ENCODE measurements at places on chromosomes 11 and 22.

GRCh38 chr22:20027966-20028854, 7.3 kb downstream of the TANGO2 start:
- peak; percentile 76 for DNase-seq

DNA sequence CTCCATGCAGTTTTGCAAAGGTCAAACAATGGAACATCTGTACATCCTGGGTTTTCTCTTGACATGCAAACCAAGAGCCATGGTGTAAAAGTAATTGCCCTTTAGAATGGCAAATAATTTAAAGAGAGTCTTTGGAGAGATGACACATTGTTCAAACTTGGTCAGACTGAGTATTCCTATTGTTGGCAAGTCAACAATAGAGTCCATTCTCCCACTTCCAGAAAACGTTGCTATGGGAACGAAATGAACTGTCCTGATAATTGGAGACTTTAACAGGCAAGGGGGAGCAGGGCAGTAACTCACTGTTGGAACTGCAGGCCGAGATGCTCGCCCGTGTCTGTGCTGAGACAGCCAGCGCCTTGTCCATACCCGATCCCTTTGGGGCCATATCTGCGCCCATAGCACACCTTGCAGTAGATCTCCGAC, 13.9 kb downstream of the CSRP3 start:
- no peak for DNase-seq

DNA sequence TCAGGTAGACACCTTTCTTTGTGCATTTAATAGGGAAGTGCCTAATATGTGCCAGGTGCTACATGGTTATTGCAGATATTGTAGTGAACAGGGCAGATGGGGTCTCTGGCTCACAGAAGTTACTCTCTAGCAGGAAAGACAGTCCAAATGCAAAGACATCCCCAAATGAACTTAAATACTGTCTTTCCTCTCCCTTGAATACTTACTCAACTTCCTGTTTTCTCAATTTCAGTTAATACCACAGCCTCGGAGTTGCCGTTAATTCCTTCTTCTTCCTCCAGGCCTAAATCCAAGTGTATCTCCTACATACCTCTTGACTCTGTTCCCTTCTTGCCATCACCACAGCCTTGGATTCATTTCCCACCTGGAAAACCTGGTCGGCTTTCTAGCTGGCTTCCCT, 134.3 kb upstream of the SESN3 start:
- DNase-seq: peak; percentile 41

- DNase-seq: no peak
Measured at GRCh38 chr22:43114958-43115357, 4.4 kb downstream of the BIK start.

GRCh38 chr11:102429691-102430090, 22.9 kb downstream of the TMEM123 start:
- DNase-seq: no peak

DNA sequence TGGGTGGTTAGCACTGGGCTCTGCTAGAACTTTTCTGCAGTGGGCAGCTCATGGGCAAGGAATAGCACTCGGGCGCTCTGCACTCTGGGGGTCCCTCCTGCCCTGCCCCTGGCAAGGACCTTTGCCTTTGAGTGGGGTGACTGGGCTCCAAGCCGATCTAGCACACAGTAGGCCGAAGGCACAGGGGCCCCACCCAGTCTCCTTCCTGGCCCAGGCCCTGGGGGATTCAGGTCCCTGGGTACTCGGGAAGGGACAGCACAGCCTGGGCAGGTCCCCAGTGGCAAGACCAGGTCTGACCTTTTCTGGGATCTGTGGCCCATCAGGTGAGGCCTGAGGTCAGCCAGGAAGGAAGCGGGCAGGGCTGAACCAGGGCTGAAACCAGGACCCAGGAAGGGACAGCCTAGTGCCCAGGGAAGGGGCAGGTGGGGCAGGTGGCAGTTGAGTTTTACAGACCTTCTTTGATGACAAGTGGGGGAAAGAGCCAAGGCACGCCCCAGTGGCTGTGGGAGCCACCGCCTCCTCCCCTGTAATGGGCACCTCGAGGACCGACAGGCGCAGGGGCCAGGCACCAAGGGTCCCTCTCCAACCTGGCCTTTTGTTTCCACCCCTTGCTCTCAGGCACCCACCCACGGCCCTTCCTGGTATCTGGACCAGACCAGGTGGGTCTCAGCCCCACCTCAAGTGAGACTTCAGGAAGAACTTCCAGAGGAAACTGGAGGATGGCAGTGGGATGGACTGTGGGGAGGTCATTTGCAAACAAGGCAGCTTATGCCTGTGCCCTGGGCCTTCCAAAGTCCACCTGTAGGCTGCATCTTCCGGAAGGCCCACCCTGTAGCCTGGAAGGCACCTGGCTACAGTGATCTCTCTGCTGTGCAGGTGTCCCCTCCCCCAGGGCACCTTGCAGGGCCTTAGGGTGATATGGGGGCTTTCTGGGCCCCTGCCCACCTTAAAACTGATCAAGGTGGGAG, 883 bp upstream of the AIFM3 start:
- DNase-seq: no peak

- DNase-seq: no peak
Measured at GRCh38 chr22:42275970-42276369, 5.5 kb upstream of the TCF20 start.
